HepG2 (cell line): ENCODE measurements at places on chromosomes 3 and 15.
A peak's percentile ranks its signal among the peaks of the same experiment; 100 is the strongest.

- peak; percentile 67 for DNase-seq
These were observed 98.7 kb downstream of the RAP2B start for GRCh38 chr3:153260681-153261080.

- no peak for DNase-seq
These were observed 1.8 kb downstream of the EFCC1 start for GRCh38 chr3:129002573-129003569.

GRCh38 chr15:100665570-100665969, 63.2 kb downstream of the ASB7 start:
- DNase-seq: no peak

GRCh38 chr3:148601766-148602685, 95.7 kb upstream of the AGTR1 start:
- DNase-seq: peak; percentile 99

- DNase-seq: no peak
These were observed 69.9 kb upstream of the TNFSF10 start for GRCh38 chr3:172592898-172593669.
